C1 segment of cervical spinal cord (tissue), 14 donors: ENCODE measurements at places on chromosomes 7 and 10.
A peak's percentile ranks its signal among the peaks of the same experiment; 100 is the strongest.

DNA sequence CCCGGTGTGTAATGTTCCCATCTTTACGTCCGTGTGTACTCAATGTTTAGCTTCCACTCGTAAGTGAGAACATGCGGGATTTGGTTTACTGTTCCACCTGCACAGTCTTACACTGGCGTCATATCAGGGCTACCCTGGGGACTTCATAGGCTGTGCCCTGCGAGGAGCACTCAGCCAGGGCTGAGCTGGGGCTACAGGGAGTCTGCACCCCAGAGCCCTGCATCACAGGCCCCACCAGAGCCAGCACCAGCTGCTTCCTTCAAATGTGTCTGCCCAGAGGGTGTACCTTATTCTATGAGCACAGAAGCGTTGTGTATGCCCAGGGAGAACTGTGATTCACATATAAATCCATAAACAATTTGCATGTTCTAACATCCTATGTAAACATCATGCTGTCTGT lies 277.1 kb downstream of the TCERG1L start:
- DNase-seq, result no peak

DNA sequence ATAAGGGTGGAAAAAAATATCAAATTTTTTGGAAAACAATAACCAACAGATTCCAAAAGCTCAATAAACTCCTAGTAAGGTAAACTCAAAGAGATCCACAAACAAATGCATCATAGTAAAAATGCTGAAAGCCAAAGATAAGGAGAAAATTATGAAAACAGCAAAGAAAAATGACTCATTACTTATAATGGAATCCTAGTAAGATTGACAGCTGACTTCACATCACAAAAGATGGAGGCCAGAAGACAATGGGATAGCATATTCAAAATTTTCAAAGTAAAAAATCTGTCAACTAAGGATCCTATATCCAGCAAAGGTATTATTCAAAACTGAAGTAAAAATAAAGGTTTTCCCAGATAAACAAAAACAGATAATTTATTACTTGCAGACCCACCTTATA lies 183.4 kb upstream of the VIPR2 start:
- DNase-seq, result no peak

- no peak for DNase-seq
These were observed 10.5 kb downstream of the DAGLB start for GRCh38 chr7:6437251-6437650.

- DNase-seq, result no peak
These were observed 111.5 kb downstream of the LRMDA start for GRCh38 chr10:75542906-75543305.

GRCh38 chr7:45082031-45082830 lies 6.5 kb downstream of the NACAD start:
- DNase-seq, result peak; percentile 38

DNA sequence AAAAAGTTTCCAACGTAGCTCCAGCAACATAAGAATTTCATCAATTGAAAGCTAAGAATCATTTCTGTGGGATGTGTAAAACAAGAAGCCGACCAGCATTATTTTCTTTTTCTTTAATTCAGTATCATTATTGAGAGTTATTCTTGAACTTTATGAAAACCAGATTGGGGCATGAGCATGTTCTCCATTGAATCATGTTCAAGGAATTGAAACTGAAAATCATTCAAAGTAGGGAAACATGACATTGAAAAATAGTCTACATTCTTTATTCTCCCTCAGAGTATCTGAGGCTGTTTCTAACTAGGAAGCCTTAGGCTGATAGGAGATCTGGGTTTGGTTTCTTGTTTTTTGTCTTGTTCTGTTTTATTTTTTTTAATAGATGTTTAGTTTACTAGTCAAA lies 253.7 kb downstream of the DYNC1I1 start:
- DNase-seq, result no peak
